ENCODE measurements at places on chromosomes 1 and 21.

DNA sequence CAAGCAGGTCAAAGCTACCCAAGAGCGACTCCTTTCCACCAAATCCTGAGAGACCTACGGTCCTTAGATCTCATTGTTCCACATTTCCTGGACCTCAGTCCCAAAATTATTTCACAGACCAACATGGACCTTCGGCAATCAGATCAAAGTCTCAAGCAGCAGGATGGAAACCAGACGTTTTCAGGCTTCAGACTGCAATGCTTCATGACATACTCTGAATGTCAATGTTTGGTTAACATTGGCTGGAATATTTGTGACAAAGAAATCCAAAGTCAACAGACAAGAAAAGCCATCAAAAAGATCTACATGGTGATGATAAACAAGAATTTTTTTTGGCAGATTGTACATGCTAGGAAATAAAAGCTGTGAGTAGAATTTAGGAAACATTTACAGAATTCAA, 1057.3 kb downstream of the ADGRL2 start:
- no peak for DNase-seq

DNA sequence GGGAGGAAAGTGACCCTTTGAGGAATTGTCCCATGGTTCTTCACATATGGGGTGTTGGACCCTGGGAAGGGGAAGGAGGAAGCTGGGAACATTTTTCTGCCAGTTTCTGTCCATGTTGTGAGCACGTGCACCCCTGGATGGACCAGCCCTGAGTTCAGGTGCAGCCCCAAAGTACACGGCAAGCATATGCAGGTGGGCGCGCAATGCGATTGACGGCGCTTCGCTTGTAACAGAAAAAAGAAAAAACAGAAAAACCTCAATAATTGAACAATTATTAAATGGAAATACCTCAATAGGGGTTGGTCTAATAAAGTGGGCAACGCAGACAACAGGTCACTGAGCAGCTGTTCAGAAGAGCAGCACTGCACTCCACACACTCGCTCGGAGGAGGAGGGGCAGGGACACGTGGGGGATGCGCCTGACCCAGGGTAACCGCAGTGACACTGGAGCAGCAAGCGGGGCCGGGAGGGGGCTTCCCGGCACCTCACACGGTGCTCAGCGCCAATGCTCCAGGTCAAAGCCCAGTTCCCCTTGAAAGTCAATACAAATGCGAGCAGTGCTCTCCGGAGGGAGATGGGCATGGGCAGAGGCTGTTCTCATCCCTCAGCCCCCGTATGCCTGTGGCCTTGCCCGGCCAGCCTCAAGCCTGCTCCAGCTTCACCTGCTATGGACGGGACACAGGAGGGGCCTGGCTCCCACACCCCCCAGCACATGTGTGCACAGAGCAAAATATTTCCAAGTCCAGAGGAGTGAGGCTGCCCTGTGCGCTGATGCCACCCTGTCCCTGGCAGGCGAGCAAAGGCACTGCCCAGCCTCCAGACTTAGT, 6.6 kb upstream of the ACTRT2 start:
- DNase-seq: no peak

DNA sequence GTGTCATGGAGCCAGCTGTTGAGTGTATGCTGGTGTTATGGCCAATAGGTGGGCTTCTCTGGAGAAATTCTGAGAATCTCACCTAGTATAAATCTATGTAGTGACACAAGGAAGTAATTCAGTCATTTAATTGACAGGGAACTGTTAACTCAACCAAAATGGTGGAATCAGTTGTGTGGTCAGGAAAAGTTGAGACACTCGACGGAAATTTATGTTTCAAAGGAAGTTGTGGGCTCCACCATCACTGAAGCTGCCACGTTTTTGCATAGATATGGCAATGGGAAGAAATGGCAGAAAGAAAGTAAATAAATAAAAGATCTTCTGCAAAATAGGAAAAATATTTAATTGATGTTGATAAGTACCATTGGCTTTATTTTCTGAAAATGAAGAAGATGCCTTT, 84.5 kb downstream of the ATP6V1G3 start:
- DNase-seq: no peak

DNA sequence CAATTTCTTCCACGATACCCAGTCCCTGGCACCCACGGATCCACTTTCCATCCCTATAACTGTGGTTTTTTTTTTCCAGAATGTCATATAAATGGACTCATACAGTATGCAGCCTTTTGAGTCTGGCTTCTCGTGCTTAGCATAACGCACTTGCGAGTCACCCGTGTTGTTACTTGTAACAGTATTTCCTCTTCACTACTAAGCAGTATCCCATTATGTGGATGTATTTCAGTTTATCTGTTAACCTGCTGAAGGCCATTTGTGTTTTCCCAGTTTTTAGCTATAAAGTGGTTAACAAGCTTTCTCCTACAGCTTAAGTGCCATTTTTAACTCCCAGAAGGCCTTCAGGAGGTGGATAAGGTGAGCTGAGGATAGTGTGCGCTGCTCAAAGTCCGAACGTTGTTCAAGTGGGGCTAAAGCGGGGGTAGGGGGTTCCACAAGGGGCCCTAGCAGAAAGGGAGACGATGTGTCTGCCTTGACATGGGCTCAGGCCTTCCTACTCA, 829 bp downstream of the ADAR start:
- no peak for DNase-seq

DNA sequence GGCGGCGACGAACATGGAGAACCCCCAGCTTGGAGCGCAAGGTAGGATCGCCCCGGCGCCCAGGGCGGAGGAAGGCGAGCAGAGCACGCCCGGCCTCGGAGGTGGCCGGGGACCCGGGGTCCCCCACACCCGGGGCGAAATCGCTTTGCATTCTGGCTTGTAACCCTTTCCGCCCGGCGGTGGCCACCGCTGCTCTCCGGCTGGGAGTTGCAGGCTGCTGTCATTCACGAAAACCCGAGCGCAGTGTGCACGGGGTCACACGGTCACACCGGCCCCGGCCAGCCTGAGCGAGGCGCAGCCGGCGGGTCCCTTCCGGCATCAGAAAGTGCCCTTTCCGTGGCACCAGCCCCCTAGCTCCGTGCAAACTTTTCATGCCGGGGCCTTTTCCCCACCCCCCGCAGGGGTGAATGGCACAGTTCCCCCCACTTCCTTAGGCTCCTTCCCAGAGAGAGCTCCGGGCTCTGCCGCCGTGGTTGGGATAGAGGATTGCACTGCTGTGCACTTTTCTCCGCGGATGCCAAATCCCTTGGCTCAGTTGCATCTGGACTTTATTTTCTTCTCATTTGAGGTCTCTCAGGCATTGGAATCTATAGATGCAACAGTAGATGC, 802 bp downstream of the KAZN start:
- DNase-seq: no peak

GRCh38 chr1:118257946-118258345, 72.9 kb upstream of the SPAG17 start:
- no peak for DNase-seq

GRCh38 chr1:71562298-71562697, 481.5 kb upstream of the ZRANB2 start:
- DNase-seq: no peak

- no peak for DNase-seq
Measured at GRCh38 chr1:102776071-102776470, 332.3 kb downstream of the COL11A1 start.

DNA sequence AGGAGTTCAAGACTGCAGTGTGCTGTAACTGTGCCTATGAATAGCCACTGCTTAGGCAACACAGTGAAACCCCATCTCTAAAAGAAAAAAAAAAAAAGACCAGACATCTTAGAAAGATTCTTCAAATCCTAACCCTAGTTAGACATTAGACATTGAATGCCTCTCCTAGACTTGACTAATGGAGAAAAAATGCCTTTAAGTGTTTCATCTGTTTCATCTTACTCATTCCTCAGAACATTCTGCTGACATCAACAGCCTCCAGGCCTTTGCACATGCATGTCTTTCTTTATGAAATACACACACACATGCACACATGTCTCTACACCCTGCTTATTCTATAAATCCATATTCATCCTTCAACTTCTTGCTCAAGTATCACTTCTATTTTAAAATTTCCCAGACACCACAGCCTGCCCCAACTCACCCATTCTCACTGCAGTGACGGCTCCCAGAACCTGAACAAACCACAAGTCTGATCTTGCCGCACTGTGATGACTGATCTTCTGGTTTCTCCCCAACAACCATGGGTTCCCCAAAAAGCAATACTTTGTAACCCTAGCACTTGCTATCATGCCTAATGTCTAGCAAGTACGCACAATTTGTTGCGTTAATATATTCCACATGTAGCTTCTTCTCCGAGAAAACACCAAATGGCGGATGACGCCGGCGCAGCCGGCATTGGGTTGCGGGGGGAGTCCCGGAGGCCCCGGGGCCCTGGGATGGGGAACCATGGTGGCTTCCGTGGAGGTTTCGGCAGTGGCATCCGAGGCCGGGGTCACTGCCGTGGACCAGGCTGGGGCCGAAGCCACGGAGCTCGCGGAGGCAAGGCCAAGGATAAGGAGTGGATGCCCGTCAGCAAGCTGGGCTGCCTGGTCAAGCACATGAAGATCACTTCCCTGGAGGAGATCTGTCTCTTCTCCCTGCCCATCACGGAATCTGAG, 37.4 kb downstream of the LRRC52 start:
- DNase-seq: no peak

GRCh38 chr1:41837691-41838090, 81.0 kb downstream of the HIVEP3 start:
- DNase-seq: no peak

GRCh38 chr1:167208624-167208976, 12.1 kb upstream of the POU2F1 start:
- no peak for DNase-seq

DNA sequence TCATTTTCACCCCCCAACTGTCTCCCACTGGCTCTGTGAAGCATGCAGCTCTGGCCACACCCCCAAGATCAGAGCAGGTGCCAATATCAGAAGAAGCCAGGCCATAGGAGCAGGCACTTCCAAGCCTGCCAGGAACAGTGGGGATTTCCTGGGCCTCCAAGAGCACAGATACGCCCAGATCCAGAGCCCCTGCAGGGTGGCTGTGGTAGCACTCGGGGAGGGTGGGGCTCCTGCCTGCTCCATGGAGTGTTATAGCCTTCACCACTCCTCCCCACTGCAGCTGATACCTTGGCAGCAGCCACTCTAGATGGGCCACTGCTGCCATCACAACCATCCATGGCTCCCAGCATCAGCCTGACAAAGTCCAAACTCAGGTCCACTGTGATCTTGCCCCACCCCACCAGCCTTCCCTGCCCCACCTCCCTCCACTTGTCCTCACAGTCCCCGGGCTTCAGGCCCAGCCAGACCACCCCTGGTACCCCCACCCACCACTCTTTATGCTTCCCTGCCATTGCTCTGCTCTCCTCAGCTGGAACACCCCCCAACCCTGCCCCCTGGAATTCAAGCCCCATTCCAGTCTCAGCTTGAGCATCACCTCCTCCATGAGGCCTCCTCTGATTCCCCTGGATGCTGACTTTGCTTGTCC, 448.3 kb downstream of the MATN1 start:
- no peak for DNase-seq

GRCh38 chr21:14762327-14762726, 216.2 kb upstream of the SAMSN1 start:
- no peak for DNase-seq

DNA sequence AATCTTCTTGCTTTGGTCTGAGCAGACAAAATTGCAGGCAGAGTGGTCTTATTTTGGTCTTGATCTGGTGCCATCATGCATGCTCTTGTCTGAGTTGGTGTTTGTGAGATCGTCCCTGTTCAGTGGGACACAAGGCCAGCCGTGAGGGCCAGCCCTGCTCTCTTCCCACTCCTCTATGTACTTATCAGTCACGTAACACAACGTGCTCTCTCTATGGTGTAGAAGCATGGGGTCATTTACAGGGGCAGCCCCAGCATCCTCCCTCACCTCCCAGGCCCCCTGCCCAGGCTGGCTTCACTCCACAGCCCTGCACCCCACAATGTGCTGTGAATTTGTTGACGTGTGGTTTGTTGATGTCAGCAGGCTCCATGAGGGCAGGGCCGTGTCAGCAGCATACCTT, 18.3 kb upstream of the UTS2 start:
- no peak for DNase-seq

GRCh38 chr1:115429884-115430283, 91.8 kb upstream of the NGF start:
- no peak for DNase-seq

GRCh38 chr1:64476251-64476952, 6.5 kb downstream of the CACHD1 start:
- DNase-seq: no peak

GRCh38 chr1:72037745-72038343, 244.5 kb downstream of the NEGR1 start:
- DNase-seq: peak; percentile 2

DNA sequence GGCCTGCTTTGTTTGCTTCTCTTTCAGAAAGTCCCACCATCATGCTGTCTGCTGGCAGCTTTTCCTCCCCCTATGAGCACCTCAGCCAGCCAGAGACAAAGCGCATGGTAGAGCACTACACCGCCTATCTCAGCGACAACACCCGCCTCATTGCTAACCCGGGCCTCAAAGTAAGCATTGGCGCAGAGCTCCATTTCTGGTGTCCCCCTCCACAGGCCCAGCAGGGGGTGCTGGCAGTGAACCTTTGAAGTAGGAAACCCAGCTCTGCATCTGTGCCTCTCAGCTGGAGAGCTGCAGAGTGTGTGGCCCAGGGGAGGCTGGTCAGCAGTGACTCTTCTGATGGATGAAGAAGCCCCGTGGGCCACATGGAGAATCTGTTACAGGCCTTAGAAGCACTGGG, 81.2 kb upstream of the RAVER2 start:
- DNase-seq: peak; percentile 7

DNA sequence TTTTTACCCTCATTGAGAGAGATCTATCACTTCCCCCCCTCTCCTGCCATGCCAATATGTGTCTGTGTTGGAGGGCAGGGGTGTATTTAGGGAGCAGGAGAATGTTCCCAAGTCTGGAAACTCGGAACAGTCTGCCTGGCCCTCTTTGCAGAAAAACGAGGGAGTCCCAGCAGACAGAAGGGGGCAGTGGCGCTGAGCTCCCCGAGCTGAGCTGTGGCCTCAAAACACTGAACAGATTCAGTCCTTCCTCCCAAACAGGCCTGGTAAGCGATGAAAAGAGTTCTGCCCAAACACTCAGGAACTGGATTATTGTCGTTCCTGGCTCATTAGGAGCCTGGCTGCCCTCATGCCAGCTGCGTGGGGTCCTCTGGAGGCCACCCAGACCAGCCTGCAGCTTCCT, 981 bp downstream of the CLDN14 start:
- no peak for DNase-seq

GRCh38 chr1:168567007-168567406, 9.4 kb upstream of the XCL1 start:
- DNase-seq: no peak

- DNase-seq: no peak
Measured at GRCh38 chr1:18201997-18202719, 94.6 kb downstream of the IGSF21 start.

DNA sequence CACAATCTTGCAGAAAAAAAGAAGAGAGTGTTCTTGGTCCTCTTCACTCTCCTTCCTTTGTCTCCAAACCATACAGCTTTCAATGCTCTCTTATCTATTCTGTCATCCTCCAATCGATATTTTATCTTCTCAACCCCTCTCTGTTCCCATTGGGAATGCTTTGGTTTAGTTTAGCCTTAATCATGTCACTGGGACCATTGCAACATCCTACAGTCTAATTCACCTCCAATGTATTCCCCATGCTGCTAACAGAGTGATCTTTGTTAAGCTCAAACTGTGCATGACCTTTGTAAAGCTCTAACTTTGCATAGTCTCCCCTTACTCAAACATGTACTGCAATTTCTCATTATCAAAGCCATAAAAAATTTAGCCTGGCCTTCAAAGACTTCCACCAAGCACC, 2.9 kb downstream of the MPL start:
- no peak for DNase-seq

Measured in stimulated activated CD4-positive, alpha-beta T cell treated with anti-CD3 and anti-CD28 coated beads, Interleukin-15, amount 100 ng/mL, for 48 hours (primary cell).